ENCODE measurements at places on chromosomes 1 and 21.

GRCh38 chr1:12600880-12601633 is 17.0 kb downstream of the DHRS3 start:
- peak; percentile 51 for DNase-seq

DNA sequence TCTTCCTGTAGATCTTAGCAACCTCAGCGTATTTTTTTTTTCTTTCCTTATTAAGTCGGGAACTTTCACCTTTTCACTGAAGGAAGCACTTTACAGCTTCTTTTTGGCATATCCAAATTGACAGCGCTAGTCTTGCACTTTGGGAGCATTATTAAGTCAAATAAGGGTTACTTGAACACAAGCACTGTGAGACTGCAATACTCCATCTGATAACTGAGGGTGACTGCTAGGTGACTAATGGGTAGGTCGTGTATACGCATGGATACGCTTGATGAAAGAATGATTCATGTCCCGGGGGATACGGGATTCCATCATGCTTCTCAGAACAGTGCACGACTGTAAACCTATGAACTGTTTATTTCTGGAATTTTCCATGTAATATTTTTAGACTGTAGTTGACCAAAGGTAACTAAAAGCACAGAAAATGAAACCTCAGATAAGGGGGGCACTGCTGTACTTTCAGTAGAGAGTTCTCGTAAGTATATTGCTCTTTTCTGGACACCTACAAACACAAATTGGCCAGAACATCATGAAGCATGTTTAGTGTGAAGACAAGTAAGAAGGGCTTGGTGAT is 364.7 kb downstream of the SMYD3 start:
- DNase-seq = no peak

DNA sequence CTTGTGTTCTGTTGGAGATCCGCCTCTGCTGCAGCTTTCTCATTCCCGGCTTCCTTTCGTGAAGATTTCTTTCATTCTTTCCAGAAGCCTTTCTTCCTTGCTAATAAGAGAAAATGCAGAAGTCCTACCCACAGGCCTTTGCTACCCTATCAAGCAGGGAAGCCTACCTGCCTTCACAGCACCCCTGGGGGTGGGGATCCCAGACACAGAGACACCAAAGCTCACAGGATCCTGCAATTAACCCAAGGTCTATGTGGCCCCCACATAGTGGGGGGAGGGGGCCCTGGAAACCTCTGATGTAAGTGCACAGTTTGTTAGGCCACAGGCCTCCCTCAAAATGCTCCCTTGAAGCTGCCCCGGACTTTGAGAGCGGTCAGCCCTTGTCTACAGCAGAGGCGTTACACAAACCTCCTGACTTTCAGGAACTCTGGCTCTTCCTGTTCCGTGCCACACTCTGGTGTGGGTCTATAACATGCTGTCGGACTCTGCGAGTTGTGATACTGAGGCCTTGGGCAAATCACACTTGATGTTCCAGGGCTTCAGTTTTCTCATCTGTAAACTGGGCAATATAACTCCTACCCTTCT is 31.2 kb downstream of the NKAIN1 start:
- no peak for DNase-seq

- no peak for DNase-seq
Observed at GRCh38 chr1:84988588-84988987, 8.3 kb downstream of the MCOLN2 start.

DNA sequence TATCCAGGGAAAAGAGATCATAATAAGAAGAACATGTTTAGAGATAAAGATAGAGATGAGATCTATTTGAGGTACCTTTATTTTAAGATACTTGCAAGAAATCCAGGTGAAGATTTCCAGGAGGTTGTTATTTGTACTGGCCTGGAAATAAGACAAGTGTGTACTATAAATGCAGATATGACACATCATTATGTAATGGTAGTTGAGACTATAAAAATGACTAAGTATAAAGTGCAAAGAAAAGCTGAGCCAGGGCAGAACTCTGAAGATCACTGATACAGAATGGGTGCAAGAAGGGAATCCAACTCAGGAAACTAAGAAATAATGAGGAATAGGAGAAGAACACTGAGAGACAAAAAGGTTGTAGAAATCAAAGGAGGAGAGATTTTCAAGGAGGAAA is 378.2 kb upstream of the PBX1 start:
- DNase-seq = no peak

- no peak for DNase-seq
Observed at GRCh38 chr1:197321811-197322210, 53.8 kb downstream of the CRB1 start.

DNA sequence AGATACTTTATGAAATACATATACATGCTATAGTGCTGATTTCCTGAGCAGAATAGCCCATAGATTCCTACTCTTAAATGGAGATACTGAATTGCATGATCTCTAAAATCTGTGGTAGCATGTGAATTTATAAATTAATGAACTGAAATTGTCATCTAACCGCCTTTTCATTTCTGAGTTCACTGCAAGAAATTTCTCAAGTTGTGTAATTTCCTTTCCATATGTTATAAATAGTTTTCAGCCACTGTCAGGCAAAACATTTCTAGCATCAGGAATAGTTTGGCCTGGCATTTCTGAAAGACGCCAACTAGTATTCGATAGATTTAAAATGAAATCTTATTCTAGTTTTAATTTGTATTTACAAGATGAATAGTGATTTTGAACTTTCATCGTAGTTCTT is 310.1 kb downstream of the USH2A start:
- no peak for DNase-seq

DNA sequence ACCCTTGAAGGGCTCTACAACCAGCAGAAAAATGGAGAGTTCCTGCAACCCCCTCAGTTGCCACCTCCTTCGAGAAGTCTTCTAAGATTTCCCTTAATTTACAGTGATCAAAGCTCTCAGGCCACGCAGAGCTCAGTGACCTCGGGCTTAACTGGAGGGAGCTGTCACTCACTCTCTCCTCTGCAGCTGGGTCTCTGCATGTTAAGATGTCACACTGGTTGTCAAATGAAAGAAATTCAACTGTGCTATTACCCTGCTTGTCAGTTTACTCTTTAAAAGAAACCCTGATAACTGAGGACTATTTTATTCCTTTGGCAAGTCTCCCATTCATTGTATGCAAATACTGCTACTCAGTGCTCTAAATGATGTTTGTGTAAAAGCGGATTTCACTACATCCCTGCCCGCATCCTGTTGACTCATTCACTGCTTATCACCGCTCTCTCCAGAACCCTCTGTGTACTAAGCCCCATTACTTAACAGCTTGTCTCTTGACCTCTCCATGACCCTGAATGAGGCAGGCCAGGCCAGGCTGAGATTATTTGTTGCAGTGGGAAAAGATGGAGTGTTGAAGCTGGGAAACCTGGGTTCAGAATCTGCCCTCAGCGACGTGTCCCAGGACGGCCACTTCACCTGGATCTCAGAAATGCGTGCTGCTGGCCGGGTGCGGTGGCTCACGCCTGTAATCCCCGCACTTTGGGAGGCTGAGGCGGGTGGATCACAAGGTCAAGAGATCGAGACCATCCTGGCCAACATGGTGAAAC is 13.7 kb downstream of the DHRS3 start:
- peak; percentile 75 for DNase-seq

DNA sequence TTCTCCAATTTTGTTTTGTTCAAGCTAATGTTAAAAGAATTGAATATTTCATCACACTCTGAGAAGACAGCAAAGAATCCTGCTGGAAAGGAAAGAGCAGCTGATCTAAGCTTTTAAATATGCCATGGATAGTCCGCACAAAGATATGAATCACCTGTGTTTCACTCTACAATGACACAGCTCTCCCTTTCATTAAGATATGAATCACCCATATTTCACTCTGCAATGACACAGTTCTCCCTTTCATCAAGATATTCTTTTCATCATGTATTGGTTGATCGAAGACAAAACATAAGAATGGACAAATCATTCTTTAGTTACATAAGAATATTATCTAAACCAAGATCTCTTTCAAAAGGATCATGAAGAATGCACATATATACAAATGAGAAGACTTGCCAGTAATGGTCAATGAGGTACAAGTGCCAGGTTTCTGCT is 367.3 kb downstream of the SMYD3 start:
- no peak for DNase-seq

DNA sequence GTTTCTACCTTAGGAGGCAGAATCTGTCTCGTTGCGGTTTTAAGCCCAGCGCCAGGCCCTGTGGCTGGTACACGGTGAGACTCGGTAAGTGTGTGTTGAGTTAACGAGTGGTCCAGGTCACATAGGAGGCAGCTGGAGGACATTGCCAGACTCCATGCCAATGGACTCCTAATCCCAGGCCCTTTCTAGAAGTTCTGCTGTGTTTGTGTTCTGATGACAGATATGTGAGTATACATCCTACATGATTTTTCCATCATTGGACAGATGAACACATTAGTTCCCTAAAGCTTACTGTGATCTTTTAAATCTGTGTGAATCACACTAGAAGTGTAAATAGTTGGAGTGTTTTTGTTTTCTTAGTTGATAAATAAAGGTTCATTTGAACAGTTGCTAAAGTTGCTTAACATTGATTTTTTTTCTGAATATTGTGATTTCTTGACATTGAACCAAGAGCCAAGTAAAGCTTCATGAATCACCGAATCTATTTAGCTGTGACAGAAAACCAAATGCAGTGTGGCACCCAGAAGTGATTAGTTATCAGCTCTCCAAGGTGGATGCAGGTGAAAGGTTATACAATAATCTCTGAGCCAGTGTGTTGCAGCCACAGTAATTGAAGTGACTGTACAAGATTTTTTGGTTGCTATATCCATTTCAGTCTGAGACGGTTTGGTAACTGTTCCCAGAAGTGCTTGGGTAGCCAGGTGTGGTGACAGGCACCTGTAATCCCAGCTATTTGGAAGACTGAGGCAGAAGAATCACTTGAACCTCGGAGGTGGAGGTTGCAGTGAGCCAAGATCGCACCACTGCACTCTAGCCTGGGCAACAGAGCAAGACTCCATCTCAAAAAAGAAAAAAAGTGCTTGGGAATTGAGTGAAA is 46.3 kb downstream of the DOP1B start:
- no peak for DNase-seq

GRCh38 chr21:38241029-38241740 is 15.6 kb upstream of the KCNJ15 start:
- no peak for DNase-seq

DNA sequence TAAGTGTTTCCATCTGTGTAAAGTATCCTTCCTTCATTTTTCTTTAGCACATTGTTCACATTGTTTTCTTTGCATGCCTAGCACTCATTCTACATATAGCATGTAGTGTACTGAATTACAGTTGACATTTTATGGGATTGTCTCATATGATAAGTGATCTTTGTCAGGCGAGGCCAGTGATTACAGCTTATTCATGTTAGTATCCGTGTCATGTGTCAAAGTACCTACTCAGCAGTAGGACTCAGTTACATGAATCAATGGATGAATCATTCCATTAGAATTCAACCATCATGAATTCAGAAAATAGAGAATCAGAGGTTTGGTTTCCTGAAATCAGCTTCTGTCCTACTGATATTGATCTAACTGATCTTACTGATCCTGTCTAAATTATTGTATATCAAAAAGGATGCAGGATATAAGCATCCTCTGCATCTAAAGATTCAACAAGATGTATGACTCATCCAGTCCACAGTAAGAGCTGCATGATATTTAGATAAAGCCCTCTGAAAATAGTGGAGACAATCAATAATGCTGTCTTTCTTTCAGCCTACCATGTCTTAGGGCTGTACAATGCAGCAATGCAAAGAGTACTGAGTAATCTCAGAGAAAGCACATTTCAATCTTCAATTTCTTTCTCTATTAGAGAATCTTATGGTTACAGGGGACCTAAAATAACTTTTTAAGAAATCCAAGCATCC is 20.7 kb upstream of the HRNR start:
- no peak for DNase-seq

Measured in stimulated activated CD4-positive, alpha-beta T cell treated with anti-CD3 and anti-CD28 coated beads, Interleukin-4, amount 100 ng/mL, for 24 hours (primary cell).